Fibroblast of skin of right biceps (primary cell): ENCODE measurements at places on chromosomes 3 and 15.

- DNase-seq, result no peak
These were observed 32.5 kb downstream of the CSPG4 start for GRCh38 chr15:75680007-75680789.

DNA sequence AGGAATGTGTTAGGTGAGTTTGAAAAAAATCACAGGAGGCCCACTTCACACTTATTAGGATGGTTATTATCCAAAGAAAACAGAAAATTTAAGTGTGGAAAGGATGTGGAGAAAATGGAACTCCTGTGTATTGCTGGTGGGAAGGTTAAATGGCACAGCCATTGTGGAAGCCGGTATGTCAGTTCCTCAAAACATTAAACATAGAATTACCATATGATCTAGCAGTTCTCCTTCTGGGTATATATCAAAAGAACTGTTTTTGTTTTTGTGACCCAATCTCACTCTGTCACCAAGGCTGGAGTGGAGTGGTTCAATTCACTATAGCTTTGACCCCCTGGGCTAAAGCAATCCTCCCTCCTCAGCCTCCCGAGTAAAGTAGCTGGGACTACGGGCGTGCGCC is 10.4 kb upstream of the ZFYVE19 start:
- no peak for DNase-seq

DNA sequence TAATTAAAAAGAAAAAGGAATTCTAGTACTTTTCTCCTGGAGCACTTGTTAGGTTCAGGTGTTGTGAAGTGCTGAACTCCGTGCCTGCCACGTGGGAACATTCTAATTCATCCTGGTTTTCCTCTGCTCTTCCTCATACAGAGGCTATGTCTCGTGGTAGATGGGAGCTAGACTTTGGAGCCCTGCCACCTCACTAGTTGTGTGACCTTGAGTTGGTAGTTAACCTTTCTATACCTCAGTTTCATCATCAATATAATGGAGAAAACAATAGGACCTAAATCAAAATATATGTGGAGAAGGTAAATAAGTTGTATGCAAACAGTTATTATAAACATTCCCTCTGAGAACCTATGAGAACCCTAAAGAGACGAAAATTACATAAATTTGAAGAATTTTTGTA is 10.6 kb downstream of the ALAS1 start:
- no peak for DNase-seq

GRCh38 chr3:177294221-177294620 is 96.9 kb upstream of the TBL1XR1 start:
- peak; percentile 26 for DNase-seq

GRCh38 chr15:99151156-99151555 is 46.3 kb downstream of the SYNM start:
- DNase-seq, result no peak

GRCh38 chr15:98725874-98726273 is 77.5 kb downstream of the IGF1R start:
- no peak for DNase-seq

GRCh38 chr3:57287205-57287604 is 5.3 kb downstream of the ASB14 start:
- no peak for DNase-seq

GRCh38 chr15:33960549-33960935 is 7.8 kb upstream of the CHRM5 start:
- DNase-seq, result no peak

DNA sequence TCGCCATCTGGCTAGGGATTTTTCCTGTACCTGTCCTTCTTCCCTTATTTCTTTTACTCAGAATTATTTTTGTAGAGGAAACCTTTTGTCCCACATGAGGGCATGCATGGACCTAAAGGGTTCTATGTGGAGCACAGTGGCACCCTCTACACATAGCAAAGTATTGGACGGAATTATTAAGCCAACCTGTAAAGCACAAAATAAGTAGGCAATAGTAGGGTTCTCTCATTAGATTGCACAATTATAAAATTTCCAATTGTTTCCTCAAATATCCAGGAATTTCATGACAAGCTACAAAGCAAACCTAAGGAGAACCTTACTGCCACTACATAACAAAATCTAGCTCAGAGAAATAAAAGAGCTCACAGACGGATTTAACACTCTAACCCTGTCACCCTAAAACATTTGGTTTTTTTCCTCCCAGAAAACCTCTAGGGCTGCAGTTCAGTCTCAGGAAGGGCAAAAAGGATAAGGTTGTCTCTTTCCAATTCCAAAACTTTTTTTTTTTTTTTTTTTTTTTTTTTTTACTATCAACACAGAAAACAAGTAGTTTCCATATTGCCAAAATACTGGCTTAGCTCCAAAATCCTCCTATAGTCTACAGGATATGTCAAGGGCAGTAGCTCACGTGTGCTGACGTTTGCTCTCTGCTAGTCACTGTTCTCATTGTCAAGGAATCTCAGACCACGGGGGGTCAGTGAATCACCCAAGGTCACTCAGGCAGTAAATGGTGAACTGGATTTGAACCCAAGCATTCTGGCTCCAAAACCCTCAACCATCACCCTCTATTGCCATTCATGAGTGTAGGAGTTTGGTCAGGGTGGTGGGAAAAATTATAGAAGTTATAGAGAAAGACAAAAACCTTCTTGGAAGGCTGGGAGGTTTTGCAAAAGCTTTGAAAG is 52.3 kb downstream of the NCEH1 start:
- peak; percentile 99 for DNase-seq

DNA sequence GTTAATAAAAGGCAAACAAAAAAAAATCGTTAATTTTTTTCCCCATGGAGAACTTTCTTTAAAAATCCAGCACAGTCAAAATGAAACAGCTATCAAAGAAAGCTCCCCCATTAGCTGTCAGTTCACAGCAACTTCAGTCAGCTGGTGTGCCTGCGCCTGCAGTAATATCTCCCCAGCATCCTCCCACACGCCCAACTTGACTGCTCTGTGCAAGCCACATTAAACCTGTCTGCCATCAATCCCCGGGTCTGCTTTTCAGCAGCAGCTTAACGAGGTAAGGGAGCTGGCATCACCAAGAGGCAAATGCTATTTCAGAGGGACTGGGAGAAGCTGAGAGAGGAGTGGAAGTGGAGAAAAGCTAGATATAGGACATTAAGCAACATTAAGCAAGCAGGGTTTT is 337.5 kb downstream of the GAP43 start:
- no peak for DNase-seq

DNA sequence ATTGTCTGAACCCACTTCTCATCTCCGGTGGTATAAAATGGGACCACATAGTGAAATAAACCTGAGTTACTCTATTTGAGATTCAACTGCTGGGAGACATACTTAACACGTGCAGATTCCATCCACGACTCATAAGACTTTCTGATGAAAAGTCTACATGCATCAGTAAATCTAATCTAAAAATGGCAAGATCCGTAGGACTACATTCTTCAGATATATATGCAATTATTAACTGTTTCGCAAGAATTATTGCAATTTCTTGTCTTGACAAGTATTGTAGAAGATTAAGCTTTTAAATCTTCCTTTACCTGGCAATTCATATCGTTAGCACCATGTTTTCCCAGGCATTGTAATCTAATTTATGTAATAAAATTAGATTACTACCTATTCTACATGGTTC is 718.7 kb upstream of the CBLB start:
- no peak for DNase-seq

GRCh38 chr3:22795917-22796316 is 407.2 kb upstream of the UBE2E2 start:
- no peak for DNase-seq

DNA sequence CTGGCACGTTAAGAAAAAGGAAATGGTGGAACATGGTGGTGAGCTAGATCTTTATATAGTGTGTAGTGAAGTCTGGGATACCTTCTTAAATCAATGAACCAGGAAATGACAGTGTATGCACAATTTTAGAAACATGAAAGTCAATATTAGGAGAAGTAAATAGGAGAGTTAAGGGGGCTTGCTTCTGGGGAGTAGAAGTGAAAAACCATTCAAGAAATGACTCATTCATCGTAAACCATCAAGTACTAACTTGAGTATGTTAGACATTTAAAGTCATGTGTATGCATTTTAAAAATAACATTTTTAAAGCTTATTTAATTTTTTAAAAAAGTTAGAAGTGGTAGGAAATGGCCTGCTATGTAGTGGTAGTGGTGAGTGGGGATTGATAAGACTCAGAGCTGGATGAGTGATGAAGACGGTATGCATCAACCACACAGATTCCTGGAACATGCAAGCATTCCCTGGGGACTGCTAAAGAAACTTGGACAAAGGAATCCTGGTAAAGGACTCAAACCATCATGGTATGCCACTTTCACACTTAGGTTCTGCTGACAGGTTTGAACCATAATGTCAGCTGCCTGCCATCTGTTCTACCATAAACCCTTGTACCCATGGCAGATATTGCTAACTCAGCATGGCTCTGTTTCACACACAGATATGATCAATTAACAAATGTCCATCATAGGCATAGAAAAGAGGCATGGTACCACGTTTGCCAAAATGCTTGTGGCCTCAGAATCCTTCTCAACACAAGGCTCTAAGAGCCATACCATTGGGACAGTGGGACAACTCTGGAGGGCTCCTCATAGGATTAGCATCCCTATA is 28.9 kb upstream of the MITF start:
- peak; percentile 91 for DNase-seq

- DNase-seq, result peak; percentile 86
These were observed 19.5 kb downstream of the TKT start for GRCh38 chr3:53236112-53236841.

DNA sequence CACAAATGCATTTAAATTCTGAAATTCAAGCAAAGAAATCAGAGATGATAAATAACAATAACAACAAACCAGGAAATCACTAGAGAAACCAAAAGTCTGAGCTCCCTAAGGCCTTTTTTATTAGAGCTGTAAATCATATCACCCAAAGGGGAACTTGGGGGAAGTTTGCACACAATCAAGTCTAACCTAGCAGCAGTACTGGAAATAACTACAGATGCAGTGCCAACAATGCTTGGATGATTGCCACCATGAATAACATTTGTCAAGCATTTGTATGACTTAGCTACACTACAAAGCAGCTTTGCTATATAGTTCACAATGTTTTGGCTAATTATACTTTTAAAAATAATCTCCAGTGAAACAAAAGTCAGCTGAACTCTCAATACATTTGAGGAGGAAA is 27.8 kb downstream of the SHQ1 start:
- DNase-seq, result peak; percentile 67

GRCh38 chr3:27467545-27467944 is 16.6 kb downstream of the SLC4A7 start:
- peak; percentile 56 for DNase-seq

DNA sequence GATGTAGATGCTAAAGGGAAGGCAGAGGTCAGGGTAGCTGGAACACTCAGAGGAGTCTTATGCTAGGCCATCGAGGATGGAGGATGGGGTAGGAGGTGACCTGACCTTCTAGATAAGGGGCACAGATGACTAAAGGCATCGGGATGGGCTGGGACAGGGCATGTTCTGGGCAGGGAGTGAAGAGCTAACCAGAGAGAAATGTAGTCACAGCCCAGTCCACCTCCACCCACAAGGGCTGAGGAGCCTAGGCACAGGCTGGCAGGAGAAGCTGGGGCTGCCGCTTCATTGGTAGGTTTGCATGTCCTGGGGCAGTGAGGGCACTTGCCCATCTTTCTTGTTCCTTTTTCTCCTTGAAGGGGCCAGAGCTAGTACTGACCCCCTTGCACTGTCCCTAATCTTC is 12.6 kb downstream of the CLK3 start:
- no peak for DNase-seq

DNA sequence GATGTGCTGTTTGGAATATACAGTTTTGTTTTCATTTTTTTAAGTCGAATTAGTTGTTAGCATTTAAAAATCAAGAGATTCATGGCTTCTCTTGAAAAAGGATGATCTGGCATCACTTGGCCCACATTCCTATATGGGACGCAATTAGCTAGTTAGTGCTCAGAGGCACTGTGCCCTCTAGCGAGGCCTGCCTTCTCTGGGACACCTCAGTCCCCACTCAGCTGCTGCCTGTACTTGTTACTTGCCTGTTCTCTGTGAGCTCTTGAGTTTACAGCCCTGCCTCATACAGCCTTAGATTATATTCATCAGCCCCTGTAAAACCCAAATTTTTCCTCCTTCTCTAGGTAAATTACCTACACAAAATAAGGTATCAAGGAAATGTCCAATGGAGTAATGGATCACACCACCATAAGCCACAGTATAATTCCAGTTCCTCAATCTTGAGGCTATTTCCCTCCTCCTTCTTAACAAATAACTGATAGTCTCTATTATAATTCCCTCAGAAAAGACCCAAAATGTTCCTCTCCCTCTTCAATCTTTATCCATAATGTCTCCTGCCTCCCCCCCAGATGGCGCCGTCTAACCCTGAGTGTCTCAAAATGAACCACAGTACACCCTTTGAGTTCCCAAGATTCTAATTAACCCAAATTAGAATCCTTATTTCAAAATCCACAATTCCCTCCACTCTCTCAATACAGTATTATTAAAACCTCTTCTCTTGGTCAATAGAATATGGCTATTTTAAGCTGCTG is 2.7 kb downstream of the ZMAT3 start:
- DNase-seq, result peak; percentile 52

- DNase-seq, result no peak
These were observed 4.3 kb upstream of the SLC6A20 start for GRCh38 chr3:45800611-45801010.

DNA sequence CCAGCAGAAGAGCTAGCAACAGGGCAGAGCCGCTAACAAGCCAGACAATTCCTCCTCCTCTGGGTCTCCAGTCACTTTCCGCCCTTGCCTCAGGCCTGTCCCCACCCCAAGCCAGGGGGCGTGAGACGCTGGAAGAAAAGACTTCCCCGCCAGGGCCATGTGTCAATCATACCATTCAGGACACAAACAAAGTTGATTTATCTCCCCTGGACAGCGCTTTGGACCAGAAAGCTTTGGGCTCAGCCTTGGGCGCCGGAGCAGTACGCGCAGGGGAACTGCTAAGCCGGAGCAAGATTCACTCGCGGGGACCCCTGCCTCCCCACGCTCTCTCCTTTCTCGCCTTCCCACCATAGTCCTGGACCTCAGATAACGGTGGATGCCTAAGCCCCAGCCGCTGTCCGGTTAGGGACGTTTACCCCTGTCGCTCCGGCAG is 479 bp downstream of the LRRC2 start:
- no peak for DNase-seq

DNA sequence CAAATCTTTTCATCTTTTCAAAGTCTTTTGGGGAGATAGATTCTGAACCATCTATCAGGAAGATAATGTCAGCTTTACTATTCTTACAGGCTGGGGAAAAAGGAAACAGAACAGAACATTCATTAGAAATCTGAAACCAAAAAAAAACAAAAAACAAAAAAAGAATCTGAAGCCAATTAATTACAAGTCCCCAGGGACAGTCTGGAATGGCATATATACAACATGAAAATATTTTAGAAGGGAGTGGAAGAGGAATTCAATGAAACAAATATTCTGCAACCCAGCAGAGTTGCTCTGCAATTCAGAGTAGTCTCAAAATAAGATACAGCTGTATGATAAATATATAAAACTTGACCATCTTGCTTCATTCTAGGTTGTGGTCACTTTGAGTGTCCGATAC is 41.7 kb upstream of the CAPN7 start:
- peak; percentile 23 for DNase-seq

DNA sequence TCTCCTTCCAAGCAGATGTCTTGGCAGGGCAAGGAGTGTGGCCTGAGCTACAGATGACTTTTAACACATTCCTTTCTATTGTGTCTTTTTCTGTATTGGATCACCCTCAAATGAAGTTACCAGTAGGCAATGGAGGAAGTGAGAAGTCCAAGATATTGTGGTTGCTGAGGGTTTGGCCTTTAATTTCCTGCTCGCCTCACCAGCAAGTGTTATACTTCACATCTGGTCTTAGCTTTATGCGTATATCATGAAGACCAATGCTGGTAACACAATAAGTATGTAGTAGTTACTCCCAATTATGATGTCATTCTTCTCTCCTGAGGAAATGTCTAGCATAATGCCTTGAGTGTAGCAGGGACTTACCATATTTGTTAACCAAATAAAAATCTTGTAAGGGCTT is 179.9 kb downstream of the ZIC1 start:
- peak; percentile 46 for DNase-seq
